ELR (cell line): ENCODE measurements at places on chromosomes 6 and 20.

- no peak for DNase-seq
Measured at GRCh38 chr6:91664327-91664959, 1077.6 kb upstream of the MAP3K7 start.

GRCh38 chr20:61989741-61990140, 75.9 kb downstream of the TAF4 start:
- DNase-seq, result no peak

DNA sequence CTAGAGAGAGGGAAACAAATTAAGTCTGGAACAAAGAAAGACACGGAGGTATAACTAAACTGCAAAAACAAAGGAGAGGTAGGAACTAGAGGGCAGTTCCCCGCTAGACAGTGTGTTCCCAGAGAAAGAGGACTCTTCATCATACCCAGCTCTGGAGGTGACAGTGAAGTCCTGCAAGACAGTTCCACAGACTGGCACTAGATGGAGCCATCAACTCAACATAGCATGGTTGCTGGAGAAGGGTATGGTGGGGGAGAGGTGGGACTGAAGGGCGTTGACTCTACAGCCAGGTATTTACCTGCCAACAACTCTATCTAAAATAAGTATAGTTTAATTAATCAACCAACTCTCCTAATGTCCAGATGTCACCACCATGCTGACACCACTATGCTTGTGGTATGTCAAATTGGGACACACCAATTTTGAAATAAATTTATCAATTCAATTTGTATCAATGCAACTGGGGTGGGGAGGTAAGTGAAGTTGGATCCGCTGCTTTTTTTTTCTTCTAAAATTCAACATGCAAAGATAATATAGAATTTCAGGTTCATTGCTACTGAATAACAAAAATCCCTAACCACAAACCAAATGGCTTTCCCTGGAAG, 9.7 kb downstream of the BACH2 start:
- DNase-seq, result peak; percentile 67

- DNase-seq, result no peak
Measured at GRCh38 chr6:144315981-144316861, 31.1 kb downstream of the UTRN start.

DNA sequence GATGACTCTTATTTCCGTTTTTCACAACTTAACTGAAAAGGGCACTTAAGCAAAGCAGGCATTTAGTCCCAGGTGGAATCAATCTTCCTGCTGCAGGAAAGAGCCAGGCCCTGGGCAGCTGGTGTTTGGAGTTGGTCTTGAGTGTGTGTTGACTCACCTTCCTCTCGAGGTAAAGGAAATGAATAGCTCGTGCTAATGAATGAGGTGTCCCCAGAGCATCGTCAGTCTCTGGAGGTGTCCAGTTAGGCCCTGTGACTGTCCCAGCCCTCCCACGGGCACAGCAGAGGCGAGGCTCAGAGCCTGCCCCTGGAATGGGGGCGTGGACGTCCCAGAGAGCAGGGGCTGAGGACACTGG, 277.7 kb downstream of the NRN1 start:
- peak; percentile 56 for DNase-seq

DNA sequence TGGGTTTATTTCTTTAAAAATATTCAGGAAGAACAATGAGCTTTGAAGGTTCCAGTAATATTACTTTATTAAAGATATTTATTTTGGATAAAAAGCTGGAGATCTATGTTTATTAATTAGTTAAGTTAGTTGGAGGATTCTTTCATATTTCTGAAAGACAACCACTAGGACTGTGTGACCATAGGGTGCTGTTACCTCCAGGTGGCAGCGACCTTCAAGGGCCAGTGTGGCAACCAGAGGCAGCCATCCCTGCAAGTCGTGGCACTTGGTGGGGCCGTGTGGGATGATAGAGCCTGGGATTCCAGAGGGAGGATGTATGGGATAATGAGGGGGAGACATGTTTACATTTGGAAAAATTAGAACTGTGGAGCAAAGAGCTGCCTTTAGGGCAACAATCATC, 95.5 kb upstream of the SCP2D1 start:
- DNase-seq, result no peak

- DNase-seq, result no peak
Measured at GRCh38 chr6:2861060-2861821, 19.6 kb upstream of the SERPINB1 start.

DNA sequence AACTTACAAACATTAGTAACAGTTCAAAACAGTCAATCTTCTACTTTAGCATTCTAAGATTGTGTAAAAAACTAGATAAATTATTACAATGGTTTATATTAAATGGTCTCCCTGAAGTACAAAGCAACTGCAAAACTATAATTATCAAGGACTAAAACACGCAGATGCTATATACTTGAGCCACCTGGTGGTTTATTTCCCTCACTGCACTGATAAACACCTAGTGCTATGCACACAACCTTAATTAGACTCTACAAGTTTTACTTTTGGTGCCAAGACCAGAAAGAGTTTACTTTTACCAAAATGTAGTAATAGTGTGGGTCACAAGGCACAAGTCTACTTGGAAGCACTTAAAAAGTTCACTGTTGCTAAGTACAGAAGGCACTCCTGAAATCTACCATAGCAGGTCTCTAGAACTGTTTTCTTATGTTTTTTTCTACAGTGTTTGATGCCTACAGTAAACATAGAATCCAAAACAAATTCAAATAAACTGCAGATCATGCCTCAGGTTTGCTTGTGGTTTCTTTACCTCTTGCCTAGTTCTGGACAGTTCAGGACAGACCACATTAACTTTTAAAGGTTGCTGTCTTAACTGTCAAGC, 49.2 kb downstream of the GMDS start:
- DNase-seq, result peak; percentile 69

DNA sequence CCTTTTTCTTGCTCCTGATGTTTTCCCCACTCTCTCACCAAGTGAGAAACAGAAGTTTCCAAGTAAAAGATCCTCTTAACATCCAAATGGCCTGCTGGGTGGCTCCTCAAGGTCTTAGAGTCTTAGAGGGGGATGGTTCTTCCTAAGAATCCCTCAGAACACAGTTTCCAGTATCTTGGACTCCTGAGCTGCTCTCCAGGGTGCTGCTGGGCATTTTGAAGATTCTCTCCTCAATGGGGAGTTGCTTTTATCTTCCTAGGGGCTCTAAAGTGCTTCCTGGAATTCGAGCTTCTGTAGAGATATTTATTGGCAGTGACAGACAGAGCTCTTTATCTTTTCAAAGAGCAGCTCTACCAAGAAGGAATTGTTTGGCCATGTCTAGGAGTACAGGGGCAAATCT, 70.8 kb upstream of the SLC35B3 start:
- DNase-seq, result no peak

- peak; percentile 85 for DNase-seq
Measured at GRCh38 chr20:32354592-32355416, 3.3 kb upstream of the ASXL1 start.

DNA sequence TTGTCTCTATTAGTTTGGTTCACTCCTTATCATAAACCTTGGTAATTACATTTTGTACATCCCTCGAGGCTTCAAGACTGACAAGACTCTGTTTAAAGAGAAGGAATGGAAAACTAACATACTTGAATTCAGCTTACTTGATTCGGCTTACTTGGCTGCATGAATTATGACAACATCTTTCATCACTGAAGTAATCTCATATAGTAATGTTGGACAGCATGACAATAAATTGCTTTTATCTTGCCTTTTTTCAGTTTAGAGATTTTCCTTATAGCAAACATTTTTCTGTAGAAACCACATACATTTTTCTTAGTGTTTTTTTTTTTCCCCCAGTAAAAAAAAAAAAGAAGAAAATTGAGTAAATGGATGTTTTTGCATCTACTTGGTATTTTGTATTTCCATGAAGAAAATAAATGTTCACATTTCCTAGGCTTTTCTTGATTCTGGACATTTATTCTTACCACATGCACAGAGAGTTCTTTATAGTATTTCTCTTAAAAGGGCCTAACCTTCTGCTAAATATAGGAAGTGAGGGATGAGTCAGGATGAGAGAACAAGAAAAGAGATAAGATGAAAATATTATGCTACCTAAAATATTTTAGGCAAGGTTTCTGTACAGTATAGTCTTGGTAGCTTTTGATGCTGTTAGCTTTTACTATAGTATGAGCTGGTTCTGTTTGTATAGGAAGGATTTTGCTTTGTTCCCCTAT, 101.0 kb upstream of the HDGFL1 start:
- no peak for DNase-seq

DNA sequence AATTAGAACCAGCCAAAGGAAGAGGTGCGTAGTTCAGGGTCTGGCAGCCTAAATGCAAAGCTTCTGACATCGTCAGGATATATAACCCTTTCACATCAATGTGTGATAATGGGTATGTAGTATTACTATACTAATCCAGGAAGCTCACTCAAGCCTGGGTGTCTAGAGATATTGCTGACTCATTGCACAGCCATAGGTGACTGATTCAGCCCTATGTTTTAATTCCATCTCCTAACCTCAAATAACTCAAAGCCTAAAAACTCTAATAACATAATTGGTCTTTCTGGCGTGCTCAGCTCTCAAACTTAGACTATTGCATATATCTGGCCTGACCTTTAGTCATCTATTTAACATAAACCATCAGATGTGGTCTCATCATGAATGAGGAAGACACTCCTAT, 658.4 kb downstream of the TBC1D32 start:
- DNase-seq, result no peak

DNA sequence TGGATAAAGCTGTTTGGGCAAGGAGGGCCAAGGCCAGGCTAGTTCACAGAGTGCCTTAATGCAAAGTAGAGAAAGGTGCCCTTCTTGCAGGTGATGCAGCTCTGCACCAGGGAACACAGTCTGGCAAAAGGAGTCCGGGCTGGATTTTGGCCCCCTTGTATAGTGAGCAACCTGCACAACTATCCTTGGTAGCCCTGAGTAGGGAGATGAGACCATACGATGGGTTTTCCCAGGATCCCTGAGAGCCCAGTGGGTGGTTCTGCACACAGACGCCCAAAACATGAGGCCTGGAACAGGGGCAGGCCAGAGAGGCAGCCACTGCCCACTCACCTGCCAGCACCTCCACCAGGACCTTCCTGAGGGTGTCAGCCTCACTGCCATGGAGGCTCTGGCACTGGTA, 2.0 kb downstream of the TREM2 start:
- no peak for DNase-seq

DNA sequence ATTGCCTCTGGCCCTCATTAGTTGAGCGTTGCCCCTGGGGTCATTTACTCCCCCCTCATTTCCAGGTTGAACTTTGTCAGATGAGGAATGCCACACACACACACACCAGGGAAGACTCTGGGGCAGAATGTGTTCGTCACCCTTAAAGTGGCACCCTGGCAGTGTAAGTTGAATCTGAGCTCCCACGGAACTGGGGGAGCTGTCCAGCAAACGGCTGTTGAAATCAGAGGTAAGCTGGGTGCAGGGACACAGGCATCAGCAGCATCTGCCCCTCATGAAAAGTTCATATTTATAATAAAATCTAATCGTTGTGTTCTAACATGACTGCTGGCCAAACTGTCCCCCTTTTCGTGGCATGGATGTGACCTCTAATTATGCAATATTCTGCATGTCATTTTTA, 4.3 kb upstream of the MC3R start:
- DNase-seq, result no peak

DNA sequence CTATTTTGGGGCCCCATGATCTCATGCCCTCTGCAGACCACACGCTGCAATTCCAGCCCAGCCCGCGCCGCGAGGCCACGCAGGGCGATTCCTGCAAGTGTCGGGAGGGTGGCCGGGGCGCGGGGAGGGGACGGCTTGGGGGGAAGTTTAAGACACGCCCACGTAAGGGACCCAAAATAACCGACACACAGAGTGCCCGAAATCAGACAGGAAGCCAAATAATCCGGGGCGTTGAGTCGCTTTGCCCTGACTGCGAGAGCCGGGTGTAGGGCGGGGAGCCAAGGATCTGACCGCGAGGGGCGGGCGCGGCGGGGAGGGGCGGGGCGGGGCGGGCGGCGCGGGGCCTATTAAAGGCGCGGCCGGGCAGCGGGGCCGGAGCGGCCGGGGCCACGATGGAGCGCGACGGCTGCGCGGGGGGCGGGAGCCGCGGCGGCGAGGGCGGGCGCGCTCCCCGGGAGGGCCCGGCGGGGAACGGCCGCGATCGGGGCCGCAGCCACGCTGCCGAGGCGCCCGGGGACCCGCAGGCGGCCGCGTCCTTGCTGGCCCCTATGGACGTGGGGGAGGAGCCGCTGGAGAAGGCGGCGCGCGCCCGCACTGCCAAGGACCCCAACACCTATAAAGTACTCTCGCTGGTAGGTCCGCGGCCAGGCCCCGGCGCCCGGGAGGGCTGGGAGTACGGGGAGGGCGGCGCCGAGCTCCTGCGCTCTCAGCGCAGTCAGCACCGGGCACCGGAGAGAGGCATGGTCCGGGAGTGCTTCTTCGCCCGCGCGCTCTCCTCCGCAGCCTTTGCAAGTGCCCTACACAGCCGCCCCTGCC, at the start of gene ENPP1:
ENPP1 (plus strand) TSS at position 377 of the 816 bp plus-strand sequence; CDS start at position 393, 16 bp downstream.
- peak; percentile 85 for DNase-seq

DNA sequence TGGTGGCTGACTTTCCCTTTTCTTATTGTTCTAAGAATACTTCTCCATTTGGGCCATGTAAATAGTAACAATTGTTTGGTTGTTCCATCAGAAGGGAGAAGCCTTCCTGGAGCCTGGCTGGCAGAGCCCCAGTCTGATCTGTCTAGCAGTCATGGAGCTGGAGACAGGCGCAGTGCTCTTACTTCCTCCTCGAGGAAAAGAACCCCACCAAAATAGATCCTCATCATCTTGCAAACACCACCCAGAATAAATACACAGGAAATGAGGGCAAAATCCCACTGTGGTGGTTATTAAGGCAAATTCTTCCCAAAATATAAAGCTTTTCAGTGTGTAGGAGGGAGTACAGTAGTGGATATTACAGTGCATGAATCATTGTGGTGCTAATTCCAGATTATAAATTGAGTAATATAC, 195.1 kb upstream of the SGK1 start:
- no peak for DNase-seq

- DNase-seq, result no peak
Measured at GRCh38 chr20:25254571-25254970, 6.7 kb downstream of the PYGB start.

GRCh38 chr20:37901654-37902503, 1.0 kb upstream of the VSTM2L start:
- DNase-seq, result peak; percentile 59

GRCh38 chr6:35787266-35788218, 6.7 kb downstream of the CLPSL1 start:
- no peak for DNase-seq

DNA sequence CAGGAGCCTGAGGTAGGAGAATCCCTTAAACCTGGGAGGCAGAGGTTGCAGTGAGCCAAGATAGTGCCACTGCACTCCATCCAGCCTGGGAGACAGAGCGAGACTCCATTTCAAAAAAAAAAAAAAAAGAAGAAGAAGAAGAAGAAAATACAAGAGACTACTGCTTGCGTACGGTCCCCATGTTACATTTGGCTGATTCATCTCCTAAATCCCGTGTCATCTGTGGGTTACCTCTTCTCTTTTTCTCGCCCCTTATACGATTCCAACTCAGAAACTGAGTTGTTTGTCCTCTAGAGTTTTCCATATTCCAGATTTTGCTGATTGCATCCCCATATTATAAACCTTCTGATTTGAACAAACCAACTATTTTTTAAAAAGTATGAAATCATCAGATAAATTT, 62.4 kb upstream of the NELFCD start:
- DNase-seq, result no peak

GRCh38 chr20:62141397-62142251, 1.6 kb downstream of the PSMA7 start:
- peak; percentile 64 for DNase-seq
